ENCODE measurements at places on chromosomes 3 and 15.

- DNase-seq, result no peak
These were observed 45.0 kb downstream of the EHHADH start for GRCh38 chr3:185208823-185209222.

DNA sequence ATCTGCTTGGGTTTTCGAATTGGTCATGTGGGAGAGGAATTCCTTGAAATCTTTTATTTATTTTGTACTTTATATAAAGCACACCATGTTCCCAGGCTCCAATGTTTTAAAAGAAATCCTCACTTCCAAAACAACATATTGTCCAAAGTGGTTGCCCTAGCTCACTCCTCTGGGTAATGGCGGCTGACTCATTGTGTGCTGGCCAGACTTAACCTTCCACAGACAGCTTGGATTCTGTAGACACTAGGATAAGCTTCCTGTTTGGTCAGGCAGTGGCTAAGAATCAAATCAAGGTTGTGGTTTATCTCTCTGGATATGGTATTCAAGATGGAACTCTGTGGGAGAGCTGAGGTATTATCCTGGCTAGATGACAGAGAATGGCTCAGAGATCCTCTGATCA is 55.8 kb upstream of the FAM98B start:
- no peak for DNase-seq

DNA sequence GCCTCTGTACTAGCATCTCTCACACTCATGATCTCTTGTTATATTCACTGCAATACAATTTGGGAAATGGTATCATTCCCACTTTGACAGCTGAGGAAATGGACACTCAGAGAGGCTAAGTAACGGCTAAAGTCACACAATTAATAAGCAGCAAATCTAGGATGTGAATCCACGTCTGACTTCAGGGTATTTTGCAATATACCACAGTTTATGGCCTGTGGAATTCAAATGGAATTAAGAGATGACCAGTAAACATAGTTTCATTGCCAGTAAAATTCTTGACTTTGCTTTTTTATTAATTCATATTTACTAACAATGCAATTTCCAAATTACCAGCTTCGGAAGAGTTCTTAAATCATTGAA is 61.1 kb downstream of the CCNL1 start:
- no peak for DNase-seq

DNA sequence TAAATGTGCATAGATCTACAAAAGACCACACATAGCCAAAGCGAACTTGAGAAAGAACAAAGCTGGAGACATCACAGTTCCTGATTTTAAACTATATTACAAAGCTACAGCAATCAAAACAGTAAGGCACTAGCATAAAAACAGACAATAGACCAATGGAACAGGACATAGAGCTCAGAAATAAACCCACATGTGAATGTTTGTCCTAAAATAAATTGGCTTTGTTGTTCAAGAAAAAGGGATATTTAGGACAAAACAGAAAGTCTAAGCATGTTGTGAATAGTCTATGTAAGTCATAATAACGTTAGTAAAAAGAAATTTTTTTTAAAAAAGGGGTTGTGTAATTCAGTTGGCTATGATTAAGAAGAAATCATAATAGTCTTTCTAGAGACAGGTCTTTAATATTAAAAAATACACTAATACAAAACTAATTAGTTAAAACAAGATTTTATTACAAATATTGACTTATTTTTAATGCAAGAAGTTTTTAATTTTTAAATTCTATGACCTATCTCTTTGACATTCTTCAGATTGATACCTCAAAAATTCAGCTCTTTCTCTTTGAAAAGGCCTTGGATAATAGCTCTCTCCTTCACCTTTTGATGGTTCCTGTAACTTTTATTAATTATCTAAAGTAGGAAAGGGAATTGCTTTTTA is 11.6 kb downstream of the TMEM212 start:
- no peak for DNase-seq

DNA sequence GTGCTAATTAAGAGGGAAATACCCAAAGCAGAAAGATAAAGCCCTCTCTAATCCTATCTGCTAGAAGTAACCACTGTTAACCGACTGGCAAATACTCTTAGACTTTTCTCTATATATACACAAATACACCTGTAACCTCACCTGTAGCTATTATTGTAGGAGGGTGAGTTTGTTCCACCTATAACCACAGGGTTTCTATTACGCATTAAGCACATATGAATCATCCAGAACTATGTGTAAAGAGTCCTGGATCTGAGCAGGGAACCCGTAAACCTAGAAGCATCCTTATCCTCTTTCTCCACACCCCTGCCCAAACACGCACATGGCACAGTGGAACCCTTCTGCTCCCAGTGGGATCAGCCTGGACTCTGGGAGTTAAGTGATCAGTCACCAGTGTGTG is 172.8 kb upstream of the C2CD4B start:
- DNase-seq, result no peak

DNA sequence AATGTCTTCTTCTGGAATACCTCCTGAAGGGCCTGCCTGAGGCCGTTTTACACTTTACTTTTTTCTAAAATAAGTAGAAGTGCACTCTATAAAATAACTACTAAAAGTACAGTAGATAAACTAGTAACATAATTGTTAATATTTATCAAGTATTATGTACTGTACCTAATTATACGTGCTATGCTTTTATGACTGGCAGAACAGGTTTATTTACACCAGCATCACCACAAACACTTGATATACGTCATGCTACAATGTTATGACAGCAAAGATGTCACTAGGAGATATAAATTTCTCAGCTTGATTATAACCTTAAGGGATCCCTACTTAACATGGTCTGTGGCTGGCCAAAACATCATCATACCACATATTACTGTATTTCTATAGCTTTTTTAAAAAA is 29.4 kb downstream of the DLG1 start:
- DNase-seq, result no peak

GRCh38 chr15:86199467-86200145 is 119.9 kb downstream of the AGBL1 start:
- no peak for DNase-seq

- DNase-seq, result no peak
These were observed 1.3 kb upstream of the PRKAR2A start for GRCh38 chr3:48848816-48849515.

DNA sequence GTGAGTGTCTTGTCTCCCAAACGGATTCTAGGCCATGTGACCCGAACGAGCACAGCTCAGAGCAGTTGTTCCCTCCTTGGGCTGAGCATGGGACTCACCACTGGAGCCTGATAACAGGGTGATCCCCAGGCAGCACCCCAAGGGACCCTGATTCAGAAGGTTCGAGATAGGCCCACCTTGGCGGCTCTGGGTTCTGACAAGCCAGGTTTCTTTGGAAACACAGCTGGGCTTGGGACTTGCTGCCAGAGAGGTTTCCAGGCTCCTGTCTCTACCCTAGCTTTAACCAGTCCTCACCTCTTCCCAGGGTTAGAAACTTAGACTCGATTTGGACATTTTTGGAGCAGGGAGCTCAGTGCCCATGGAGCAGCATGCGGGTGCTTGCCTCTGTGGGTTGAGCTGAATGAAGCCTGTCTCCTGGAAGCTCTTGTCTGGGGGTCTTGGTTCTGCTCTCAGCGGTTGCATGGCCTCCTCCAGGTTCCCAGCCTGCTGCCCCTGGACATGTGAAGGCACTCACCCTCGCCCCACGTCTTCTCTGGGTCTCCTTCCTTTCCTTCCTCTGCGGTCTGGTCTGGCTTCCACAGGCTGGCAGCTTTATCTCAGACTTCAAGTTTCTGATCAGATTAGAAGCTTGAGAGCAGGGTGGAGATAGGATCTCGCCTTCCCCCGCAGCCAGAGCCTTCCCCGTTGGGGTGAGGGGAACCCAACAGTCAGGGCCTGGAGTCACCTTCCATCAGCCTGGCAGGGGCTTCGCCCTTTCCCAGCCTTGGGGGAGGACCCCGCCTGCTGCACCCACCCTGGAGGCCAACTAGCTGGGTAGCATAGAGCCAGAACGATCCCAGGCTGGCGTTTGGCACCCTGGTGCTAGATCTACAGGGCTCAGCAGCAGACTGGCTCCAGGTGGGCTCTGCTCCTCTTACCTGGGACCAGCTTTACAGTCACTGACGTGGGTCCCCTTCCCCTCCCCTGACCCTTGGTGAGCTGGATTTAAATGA is 21.0 kb downstream of the PAQR5 start:
- DNase-seq, result no peak

GRCh38 chr3:142027735-142028134 is 121.6 kb downstream of the TFDP2 start:
- DNase-seq, result peak; percentile 41

GRCh38 chr3:49804141-49805041 is 1.3 kb downstream of the INKA1 start:
- DNase-seq, result peak; percentile 43

DNA sequence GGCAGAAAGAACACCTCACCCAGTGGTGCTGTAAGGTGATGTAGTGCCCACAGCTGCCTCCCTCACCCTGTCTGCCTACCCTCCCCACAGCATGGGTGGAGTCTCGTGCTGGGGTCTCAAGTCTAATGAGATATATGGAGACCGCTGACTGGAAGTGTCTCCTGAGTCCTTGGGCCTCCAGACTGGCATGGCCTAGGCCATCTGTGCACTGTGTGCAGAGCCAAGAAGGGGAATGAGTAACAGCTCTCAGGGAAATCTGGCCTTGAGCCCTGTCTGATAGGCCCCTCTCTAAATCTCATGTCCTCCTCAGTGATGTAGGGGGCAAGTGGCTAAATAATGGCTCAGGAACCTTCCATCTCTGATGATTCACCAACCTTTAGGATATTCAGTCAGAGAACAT is 277.4 kb downstream of the PLCL2 start:
- no peak for DNase-seq

DNA sequence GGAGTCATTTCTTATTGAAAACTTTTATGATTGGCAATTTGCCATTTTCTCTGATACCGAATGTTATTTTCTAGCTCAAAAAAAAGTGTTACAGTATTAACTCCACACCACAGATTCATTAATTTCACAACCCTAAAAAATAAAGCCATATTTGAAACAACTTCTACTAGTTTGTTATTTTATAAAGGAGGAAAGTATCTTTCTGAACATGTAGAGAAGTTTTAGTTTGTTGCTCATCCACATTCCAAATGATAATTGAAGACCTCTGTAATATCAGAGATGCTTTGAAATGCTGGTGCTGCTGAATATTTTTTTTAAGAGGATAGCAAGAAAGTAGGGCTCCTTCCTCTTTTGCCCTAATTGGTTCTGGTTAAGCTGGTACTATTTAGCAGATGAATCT is 1.9 kb downstream of the VGLL3 start:
- peak; percentile 34 for DNase-seq

- DNase-seq, result peak; percentile 50
These were observed 52.9 kb upstream of the WNT7A start for GRCh38 chr3:13932578-13933295.

DNA sequence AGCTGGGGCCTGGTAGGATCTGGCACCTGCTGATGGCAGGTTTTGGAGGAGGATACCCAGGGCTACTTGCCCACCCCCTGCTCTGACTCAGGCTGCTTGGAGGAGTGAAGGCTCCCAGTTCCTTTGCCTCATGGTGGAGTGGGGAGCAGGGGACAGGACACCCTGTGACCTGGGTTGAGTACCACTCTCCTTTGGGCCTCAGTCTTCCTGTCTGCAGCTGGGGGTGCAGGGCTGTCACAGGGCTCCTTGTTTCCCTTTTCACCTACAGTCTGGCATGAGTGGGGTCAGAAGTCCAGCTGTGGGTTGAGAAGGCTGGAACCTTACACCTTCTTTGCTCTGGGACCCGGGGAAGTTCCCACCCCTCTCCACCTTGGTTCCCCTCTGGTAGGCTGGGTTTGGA is 14.7 kb downstream of the SEMA3F start:
- no peak for DNase-seq

DNA sequence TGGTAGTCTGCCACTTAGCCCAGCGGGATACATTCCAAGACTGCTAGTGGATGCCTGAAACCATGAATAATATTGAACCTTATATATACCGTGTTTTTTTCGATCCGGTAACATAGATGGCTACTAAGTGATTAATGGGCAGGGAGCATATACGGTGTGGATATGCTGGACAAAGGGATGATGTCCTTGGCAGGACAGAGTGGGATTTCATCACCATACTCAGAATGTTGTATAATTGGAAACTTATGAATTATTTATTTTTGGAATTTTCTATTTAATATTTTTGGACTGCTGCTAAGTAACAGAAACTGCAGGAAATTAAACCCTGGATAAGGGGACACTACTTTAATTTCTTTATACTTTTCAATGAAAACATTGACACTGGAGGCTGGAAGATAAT is 53.2 kb downstream of the ASTE1 start:
- no peak for DNase-seq

DNA sequence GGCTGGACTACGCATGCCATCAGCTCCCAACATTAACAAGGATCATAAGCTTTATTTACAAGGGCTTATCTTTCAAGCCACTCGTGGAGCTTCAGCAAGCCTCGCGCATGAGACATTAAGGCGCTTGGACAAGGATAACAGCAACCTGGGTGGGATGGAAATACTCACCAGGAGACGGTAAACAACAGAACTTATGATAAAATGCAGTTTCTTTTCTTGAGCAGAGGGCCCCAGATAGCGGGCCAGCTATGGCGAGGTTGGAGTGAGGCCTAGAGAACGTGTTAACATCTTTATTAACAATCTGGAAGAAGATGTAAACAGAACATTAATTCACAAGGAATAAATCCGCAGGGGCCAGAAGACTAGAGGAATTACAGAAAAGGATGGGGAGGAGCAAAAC is 158.2 kb downstream of the NTRK3 start:
- DNase-seq, result no peak

GRCh38 chr3:78098367-78098766 is 1058.5 kb downstream of the ROBO2 start:
- no peak for DNase-seq

GRCh38 chr15:51186181-51186705 is 91.5 kb upstream of the TNFAIP8L3 start:
- DNase-seq, result no peak

GRCh38 chr3:33115024-33115768 is 1.4 kb downstream of the CRTAP start:
- DNase-seq, result peak; percentile 54

DNA sequence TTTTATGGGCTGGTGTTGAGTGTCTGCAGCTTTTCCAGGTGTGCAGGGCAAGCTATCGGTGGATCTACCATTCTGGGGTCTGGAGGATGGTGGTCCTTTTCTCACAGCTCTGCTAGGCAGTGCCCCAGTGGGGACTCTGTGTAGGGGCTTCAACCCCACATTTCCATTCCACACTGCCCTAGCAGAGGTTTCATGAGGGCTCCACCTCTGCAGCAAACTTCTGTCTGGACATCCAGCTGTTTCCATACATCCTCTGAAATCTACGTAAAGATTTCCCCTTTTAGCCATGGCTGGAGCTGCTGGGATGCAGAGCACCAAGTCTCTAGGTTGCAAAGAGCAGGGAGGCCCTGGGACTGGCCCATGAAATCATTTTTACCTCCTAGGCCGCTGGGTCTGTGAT is 11.6 kb downstream of the RFX7 start:
- peak; percentile 13 for DNase-seq

GRCh38 chr3:172591876-172592771 is 68.9 kb upstream of the TNFSF10 start:
- DNase-seq, result no peak
